ENCODE measurements at places on chromosomes 7 and 10.

DNA sequence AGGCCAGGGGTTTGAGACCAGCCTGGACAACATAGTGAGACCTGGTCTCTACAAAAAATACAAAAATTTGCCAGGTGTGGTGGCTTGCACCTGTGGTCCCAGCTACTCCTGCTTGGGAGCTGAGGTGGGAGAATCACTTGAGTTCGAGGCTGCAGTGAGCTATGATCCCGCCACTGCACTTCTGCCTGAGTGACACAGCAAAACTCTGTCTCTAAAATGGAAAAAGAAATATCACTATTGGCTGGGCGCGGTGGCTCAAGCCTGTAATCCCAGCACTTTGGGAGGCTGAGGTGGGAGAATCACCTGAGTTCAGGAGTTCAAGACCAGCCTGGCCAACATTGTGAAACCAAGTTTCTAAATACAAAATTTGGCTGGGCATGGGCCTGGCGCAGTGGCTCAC is 44.9 kb upstream of the RASGEF1A start:
- no peak for DNase-seq

- no peak for DNase-seq
Observed at GRCh38 chr7:18257711-18258110, 230.1 kb upstream of the PRPS1L1 start.

- no peak for DNase-seq
Observed at GRCh38 chr7:36119005-36119706, 33.9 kb upstream of the EEPD1 start.

DNA sequence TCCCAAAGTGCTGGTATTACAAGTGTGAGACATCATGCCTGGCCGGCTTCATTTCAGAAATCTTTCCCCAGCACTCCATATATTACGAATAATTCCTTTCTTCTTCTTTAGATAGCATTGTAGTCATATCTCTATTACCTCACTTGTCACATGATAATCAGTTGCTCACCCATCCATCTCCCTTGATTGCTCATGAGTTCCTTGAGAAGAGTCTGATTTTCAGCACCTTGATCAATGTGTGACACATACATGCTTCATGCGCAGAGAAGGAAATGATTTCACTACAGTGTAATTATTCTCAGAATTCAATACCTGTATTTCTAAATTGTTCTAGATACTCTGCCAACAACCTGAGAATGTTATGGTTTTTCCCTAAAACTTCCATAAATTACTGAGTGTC is 26.7 kb upstream of the GGCT start:
- DNase-seq = no peak

DNA sequence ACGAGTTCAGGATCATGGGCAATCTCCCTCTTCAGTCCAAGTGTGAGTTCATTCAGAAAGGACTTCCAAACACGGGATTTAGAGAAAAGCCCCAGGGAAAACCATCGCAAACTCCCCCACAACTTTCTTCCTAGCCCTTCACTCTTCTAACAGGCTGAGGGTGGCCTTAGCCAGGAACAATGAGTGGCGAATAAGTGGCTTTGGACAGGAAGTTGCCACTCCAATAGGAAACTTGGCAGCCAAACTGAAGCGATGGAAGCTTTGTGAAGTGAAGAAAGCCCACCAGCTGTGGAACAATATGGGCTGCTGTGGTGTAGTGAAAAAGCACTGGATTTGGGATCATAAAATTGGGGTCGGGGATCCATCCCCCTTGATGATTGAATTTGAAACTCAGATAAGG is 193.2 kb downstream of the TEX36 start:
- no peak for DNase-seq

DNA sequence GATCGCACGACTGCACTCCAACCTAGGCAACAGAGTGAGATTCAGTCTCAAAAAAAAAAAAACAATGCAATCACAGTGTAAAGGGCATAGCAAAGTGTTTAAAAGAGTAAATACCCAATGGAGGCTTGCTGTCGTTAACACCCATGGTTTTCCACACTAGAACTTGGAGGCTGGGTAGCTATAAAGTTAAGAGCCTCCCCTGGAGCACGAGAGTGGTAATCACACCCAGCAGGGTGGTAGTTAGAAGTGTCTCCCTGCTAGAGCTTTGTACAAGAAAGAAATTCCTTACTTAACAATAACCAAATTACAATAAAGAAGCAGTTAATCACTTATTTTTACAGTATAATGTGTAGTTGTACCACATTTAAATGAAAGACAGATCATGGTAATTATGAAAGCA is 1078.9 kb downstream of the NRG3 start:
- no peak for DNase-seq

- peak; percentile 15 for DNase-seq
Observed at GRCh38 chr10:27743012-27743876, 2.4 kb downstream of the MKX start.

- no peak for DNase-seq
Observed at GRCh38 chr10:14773551-14774213, 1.0 kb downstream of the FAM107B start.

DNA sequence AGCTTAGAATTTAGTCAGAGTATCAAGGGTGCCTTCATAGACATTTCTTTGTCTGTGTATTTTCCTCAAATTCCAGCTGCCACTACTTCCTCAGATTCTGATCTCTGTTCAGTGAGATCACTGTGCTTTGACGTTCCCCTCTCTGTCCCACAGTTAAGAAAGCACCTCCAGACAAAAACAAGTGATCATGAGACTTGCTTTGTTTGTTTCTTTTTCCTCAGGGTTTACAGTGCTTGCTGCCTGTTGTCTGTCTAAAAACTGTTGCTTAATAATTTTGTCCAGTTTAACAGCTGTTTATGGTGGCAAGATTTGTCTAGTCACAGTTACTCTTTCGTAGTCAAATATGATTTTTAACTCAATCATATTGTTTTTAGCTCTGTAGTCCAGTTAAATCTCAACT is 29.1 kb downstream of the TRUB1 start:
- DNase-seq = no peak

- DNase-seq = no peak
Observed at GRCh38 chr7:89695241-89695640, 459.0 kb upstream of the STEAP1 start.

- no peak for DNase-seq
Observed at GRCh38 chr10:50511492-50512213, 112.1 kb downstream of the SGMS1 start.

DNA sequence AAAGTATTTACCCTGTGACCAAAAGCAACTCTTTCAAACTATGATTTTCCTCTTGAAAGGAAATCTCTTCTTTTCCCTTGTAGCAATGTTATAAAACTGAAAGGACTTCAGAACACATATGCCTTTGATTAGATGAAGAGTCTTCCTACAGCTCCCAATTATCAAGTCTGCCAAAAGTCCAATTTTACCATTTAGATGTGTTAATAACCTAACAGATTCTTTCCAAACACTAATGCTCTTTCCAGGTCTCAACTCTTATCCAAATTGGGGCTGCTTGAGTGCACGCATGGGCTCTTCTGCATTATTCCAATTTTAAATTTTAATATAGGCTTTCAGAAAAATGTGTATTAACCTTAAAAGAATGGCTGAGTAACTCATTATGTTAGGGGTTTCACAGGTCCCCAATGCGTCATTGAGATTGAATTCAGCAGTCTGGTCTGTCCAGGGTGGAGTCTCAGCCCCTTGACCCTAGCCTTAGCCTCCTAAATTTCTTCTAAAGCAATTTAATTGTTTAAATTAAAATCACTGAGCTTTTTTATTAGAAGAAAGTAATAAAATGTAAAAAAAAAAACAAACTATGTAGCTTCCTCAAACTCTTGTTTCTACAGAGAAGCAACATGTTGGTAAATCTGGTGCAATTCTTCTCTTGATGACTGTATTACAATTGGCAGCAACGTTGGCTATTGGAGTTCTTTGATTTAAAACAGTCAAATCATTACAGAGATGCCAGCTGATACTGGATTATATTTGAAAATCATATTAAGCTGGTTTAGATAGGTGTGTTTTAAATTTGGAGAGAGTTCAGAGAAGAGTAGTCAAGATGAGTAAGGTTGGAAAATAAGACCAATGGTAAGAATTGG is 170.4 kb downstream of the DKK1 start:
- no peak for DNase-seq

DNA sequence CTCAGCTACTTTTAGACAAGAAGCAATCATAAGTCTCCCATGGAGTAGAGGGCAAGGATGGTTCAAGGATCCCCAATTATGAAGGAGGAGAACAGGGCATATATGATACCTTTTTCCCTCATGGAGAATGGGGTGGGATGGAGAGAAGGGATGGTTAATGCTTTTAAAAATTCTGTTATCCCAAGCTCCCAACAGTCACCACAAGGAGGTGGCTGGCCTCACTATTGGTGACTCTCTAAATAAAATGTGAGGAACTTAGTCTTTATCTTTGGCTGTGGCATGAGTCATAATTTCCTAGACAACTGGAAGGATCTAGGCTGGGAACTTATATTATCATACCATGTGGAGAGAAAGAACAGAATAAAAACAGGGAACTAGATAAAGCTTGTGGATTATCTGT is 297.0 kb downstream of the PHTF2 start:
- DNase-seq = no peak

- DNase-seq = no peak
Observed at GRCh38 chr10:17888189-17888588, 63.5 kb upstream of the SLC39A12 start.

- DNase-seq = no peak
Observed at GRCh38 chr10:112247791-112248190, 35.4 kb upstream of the TECTB start.

DNA sequence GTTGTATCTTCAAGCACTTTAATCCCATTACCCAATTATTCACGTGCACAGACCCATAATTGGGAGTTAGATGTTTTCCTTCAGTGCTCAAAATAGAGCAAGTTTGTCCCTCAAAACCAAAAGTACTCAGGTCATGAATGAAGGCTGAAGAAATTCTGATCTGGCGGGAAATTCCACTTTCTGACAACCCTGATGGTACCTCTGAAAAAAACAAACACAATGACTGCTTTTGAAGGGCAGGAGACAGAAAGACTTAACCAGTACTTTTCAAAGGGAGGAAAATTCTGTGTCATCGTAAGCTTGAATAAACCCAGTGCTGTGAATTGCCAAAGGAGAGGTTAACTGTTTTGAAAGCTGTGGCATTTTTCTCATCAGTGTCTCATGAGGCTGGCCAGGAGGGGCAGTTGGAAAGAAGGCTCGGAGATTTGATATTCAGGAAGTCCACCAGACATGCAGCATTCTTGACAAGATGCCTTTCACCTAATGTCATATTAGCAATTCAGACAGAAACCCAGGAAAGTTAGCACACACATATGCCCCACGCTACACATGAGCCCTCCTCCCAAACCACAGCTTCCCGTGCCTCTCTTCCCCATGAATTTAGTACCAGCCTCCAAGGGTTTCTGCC is 347.0 kb downstream of the KCNMA1 start:
- no peak for DNase-seq

GRCh38 chr7:8724080-8724718 is 290.8 kb downstream of the NXPH1 start:
- DNase-seq = peak; percentile 12
